Muscle of leg (tissue), 16 donors: ENCODE measurements at places on chromosomes 13 and 19. TPM values are rescaled to one million over a fixed set of nuclear protein-coding genes. Genes with fewer than 3 reads are reported as not detected.
A peak's percentile ranks its signal among the peaks of the same experiment; 100 is the strongest.

DNA sequence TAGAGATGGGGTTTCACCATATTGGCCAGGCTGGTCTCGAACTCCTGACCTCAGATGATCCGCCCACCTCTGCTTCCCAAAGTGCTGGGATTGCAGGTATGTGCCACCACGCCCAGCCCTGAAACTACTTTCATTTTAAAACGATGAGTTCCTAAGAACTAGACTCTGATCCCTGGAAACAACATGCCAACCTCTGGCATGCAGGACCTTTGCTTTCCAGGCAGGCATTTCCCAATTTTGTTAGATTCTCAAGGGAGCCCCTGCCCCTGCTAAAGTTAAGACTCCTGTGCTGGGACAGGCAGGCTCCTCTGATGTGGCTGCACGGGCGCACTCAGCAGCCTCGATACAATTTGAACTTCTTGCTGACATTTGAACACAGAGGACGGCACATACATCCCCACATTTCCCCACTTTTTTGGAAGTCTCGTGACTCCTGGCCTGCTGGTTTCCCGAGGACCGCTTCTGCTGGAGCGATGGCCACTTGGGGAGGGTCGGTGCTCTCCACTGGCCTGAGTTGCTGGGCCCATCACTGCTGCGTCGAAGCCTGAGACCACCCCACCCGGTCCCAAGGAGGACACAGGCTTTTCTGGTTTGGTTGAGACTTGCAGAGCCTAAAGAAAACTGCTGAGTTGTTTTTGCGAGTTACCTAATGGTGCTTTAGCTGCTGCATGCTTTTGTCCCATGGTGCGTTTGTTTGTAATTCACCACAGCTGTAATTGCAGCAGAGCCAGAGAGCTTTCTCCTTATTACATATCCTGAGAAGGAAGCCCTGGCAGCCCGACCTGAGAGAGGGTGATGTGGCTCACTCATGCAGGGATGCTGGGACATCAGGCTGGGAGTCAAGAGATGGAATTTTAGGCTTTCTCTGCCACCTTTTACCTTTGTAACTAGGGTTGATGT lies 8.2 kb downstream of the ATP11A start:
- H3K4me1 ChIP-seq: peaks cover 26% of the 10 kb centered on the region
- peak; percentile 86 for DNase-seq
- peak overlapping the region; percentile 47 for H3K27ac ChIP-seq
- H3K27me3 ChIP-seq: no peaks in the 10 kb centered on the region

The AMH gene
- polyA plus RNA-seq: 13.3 TPM

The ACP7 gene
- 0.05 TPM for polyA plus RNA-seq

- no peaks in the 10 kb centered on the region for H3K36me3 ChIP-seq
- peaks cover 12% of the 10 kb centered on the region for H3K4me1 ChIP-seq
- DNase-seq: peak; percentile 86
- H3K4me3 ChIP-seq: no peak overlapping the region
- peak overlapping the region; percentile 23 for H3K27ac ChIP-seq
Measured at GRCh38 chr13:39397226-39397895, 205.6 kb downstream of the LHFPL6 start.
